ENCODE measurements at places on chromosomes 7 and 10.
A peak's percentile ranks its signal among the peaks of the same experiment; 100 is the strongest.

- ATAC-seq, result no peak
Measured at GRCh38 chr7:885261-885892, 9.0 kb downstream of the GET4 start.

DNA sequence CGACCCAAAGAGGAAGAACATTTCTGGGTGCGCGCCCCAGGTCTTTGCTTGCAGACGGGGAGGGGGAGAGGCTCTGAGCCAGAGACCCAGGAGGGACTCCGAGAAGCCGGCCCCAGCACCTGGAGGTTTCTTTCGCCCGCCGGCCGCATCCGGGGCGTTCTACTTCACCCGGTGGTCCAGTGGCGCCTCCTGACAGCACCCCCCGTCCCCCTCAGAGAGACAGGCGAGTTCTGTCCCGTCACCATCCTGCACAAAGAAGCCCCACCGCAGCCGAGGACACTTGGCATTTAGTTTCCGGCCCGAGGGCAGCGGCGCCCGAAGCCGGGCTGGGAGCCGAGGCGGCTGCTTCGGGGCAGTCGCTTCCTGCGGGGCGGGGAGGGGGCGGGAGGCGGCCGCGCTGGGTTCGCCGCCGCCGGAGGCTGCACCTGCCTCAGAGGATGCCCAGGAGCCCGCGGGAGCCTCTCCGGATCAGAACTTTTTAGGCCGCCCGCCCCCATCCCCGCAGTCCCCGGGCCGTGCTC, at the start of gene TMEM178B:
Gene TMEM178B (plus strand): TSS at position 424 of the 521 bp plus-strand sequence.
- peak; percentile 21 for ATAC-seq

- no peak for ATAC-seq
Measured at GRCh38 chr10:2222631-2223030, 485.3 kb upstream of the ADARB2 start.

GRCh38 chr10:48470893-48471805, 133.7 kb downstream of the ARHGAP22 start:
- ATAC-seq, result peak; percentile 92

DNA sequence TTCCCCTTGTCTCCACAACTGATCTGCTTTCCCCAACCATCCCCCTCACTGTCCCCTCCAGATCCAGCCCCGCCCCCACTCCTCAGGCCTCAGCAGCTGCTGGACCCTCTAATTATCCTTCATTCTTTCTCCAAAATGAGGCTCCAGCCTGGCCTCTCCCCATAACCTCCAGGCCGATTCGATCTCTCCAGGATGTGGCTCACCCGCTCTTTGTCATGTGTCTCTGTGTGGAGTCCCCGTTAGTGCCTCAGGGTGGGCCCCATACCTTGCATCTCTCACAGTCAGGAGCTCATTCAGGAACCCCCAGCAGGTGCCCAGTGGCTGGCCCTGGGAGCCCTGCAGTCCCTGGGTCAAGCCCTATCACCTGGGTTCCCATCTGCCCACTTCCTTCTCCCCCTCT, 1.3 kb downstream of the PILRA start:
- no peak for ATAC-seq

GRCh38 chr7:47314728-47315607, 266.9 kb downstream of the TNS3 start:
- ATAC-seq, result peak; percentile 23

GRCh38 chr10:122013311-122013780, 24.4 kb downstream of the TACC2 start:
- no peak for ATAC-seq

- ATAC-seq, result no peak
Measured at GRCh38 chr10:110802090-110802489, 69.6 kb upstream of the PDCD4 start.

- no peak for ATAC-seq
Measured at GRCh38 chr7:123425246-123425645, 109.1 kb downstream of the IQUB start.

GRCh38 chr10:86929468-86930380, 27.7 kb downstream of the MMRN2 start:
- ATAC-seq, result no peak

DNA sequence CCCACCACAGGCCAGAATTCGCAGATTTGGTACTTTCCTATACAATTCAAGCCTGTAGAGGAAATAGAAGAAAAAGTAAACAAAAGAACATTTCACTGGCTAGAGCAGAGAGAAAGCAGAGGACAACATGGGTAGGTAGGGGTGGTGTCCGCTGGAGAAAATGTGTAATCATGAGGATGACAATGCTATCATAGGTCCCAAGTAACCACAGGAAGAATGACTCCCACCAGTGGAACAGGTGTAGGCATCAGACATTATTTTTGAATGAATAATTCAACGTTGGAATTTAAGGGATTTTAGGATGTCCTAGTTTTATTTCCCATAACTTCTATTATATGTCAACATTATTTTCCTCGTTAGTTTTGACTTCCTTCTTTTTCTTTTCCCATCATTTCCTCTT, 248.9 kb downstream of the DGKI start:
- ATAC-seq, result no peak

DNA sequence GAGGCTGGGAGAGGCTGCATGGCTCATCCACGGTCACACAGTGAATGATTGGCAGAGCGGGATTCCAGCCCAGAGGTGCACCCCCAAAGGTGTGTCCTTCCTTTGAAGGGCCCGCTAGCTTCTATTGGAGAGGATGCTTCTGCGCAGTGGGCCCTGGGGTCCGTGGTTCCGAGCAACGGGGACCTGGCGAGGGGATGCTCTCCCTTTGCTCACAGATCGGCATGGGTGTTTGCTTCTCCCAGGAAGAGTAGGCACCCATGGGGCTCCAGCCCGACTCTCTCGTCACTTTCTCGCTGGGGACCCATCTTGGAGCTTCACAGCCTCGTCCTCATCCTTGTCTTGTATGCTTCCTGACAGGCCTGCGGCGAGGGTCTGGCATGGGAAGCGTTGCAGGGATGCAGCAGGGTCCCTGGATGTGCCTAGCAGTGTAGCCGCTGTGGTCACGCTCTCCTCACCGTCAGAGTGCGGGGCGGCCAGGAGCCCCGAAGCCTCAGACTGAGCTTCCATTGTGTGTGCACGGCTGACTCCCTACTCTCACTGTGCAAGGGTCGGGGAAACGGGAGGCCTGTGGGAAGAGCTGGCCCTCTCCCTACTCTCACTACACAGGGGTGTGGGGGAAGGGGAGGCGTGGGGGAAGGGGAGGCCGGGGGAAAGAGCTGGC, 538.5 kb upstream of the FOXK1 start:
- no peak for ATAC-seq

DNA sequence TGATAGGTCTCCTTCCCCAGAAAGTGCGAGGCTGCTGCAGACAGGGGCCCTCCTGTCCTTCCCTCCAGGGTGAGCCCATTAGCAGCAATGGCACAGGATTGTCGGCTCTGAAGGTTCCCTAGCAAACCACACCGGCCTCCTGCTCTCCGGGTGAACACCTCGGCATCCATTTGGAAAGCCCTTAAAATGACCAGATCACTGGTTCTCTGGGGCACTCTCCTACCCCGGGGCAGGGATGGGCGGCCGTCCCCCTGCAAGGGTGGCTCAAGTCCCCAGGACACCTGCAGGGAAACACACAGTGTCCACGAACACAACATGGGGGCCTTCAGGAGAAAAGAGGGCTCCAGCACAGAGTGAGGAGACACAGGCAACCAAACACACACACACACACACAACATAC, 459.1 kb downstream of the PTPRN2 start:
- ATAC-seq, result no peak

GRCh38 chr7:106420210-106420609, 135.4 kb upstream of the NAMPT start:
- no peak for ATAC-seq

DNA sequence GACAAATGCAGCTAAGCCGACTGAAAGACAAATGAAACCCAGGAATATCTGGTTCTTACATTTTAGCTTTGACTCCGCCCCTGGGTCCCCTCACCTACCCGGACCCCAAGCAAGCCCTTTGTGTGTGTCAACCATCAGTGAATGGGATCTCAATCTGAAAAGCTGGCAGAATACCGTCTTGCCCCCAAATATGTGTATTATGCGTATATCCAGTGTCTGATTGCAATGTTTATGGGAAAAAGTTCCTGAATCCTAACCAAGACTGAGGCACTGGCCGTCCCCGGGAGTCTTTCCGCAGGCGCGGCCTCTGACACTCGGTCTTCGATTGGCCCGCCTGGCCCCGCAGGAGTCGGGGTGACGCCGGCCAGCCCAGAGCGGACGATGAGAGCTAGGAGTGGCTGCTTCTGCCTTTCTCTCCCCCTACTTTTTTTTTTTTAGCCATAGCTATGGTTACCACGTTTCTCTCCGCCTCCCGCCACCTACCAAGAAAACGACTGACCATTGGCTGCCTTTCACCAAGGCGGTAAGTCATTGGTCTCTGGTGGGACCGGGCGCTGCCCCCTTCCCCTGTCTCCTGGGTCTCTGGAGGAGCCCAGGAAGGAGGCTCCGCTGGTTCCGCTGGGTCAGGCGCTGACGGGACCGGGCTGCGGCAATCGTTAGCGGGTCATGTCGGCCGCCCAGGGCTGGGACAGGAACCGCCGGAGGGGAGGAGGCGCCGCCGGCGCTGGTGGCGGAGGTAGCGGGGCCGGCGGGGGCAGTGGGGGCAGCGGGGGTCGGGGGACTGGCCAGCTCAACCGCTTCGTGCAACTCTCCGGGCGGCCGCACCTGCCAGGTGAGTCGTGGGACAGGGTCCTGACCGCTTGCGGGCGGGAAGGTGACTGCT, at the start of gene KLHDC10:
Gene KLHDC10 (plus strand): TSS at position 557 of the 883 bp plus-strand sequence. CDS start 110 bp downstream, at position 667.
- ATAC-seq, result peak; percentile 99

GRCh38 chr7:118011652-118012051, 138.4 kb upstream of the CTTNBP2 start:
- ATAC-seq, result no peak

DNA sequence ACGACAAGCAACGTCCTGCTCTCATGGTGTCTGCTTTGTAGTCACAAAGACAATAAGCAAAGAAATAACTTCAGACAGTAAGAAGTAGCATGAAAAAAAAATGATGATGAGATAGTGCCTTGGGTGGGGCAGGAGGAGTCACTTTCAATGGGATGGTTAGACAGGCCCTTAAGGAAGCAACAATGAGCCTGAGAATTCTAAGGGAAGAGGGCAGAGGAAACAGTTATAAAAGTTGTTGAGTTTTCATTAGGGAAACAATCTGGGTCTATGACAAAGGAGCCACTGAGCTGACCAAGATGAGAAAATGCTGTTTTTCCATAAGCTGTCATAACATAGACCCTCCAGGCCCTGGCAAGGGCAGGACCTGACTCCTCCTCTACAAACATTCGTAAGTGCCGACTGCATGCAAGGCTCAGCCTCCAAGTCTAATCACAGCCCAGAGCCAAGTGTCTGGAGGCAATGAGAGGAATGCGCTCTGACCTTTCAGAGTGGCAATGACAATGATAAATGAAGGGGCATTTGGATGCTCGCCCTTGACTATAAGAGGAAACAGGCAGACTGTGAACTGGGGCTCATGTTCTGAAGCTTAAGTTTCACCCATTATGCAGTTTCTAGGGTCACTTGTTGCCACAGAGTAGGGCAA, 43.7 kb downstream of the PPP1R3C start:
- no peak for ATAC-seq

DNA sequence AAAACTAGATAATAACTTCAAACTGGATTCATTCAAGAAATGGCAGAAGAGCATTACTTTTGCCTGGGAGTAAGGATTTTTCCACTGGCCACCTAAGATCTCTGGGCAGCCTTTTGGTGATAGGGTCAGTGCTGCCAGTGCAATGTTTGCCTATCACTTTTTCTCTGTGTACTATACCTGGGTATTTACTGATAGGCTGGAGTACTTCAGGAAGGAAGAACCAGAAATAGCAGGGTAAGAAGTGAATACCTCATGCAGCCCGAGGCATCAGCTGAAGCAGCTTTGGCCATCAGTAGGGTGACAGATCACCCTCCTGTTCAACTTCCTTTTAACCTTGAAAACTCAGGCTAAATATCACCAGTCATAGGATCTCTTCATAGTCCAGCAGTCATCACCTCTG, 5.5 kb upstream of the PAPSS2 start:
- peak; percentile 63 for ATAC-seq

DNA sequence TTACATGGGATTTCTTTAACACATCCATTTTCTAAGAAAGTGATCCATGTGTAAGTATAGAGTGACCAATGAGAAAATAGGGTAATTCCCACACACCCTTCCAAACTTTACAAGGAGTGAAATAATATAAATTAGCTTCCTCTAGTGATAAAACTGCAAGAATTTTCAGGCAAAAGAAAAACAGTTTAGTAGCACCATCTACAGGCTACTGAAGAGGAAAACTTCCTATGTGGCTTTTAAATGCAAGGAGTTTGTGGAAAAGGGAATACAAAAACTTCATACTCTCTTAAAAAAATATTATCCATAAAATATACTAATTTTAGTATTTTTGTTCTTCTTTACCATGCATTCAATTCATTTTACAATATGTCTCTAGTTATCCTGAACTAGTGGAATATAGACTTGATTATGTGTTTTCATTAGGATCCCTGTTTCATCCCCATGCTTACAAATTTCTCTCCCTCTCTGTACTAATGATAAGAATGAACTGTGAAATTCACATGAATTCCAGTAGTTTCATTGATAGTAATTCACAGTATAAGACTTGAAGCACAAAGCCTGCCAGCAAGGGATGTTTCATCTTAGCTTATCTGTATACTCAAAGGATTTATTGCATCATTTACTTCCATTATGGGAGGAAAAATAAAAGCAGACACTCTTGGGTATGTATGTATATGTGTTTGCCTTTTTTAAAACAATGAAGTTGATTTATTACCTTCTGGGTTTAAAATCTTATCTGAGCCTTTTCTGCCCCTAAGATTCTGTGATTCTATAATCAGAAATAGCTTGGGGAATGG, 442.9 kb downstream of the AUTS2 start:
- ATAC-seq, result no peak

DNA sequence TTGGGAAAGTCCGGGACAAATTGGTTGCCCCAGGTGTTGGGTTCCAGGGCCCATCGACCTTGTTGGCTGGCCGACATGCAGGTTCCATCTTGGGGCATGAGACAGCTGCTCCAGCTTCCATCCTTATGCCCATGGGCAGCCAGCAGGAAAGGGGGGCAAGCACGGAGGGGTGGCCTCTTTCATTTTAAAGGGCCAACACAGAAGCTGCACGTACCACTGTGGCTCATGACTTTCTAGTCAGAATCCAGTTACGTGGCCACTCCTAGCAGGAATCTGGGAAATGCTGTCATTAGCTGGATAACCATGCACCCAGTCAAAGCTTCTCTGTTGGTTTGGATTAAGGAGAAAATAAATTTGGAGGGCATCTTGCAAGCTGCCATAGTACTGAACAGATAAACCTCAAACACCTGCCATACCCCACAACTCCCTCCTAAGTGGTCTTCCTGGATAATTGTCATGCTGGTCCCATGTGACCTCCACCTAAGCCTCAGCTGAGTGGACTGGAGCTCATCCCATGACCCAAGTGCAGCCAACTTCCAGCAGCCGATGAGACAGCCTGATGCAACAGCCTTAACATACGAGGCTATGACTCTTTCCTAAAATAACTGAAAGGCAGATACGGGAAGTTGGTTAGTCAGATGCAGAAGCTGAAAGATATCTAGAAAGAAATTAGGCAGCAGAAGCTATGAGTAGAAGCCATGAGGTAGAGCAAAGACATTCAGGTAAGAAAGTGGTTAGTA, 21.4 kb upstream of the GSDME start:
- peak; percentile 29 for ATAC-seq

DNA sequence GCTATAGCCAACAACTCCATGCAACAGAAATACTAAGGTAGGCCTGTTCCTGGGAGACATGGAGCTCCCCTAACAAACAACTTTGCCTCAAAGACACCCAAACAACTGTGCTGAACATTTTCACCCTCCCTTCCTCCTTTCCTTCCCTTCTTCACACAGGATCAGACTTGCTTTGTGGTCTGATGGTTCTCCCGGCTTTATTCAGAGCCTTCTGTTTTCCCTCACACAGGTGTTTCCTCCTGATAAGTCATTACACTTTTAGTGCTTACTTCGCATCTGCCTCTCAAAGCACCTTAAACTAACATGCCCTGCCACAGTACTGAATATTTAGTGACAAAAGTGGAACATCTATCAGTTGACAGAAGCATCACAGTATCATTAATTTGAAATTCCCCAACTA, 56.3 kb upstream of the YAE1 start:
- no peak for ATAC-seq

Measured in esophagus mucosa (tissue), 1 donor.